ELR (cell line): ENCODE measurements at places on chromosomes 6 and 20.

DNA sequence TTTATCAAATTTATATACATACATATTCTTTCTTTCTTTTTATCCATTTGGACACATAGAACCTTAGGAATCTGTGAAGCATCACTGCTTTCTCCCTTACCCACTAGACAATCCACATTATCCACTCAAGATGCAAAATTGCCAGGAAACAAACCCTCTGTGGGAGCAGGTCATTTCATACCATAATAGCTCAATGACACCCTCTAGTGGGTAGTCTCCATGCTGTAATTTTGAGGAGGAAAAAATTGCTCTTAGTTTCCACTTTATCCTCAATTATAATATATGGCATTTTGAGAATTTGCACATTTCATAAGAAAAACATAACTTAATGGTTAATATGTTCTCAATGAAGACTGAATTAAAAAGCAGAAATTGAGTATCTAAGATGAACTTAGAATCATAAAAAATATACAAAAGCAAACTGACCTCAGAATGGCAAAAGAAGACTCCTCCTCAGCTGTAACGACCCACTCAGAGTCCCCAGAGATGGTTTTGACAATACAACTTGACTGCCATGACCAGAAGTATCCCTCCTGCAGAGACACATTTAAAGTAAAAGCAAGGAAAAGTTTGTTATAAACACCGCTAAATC is 164.1 kb downstream of the FRK start:
- DNase-seq, result peak; percentile 48

- peak; percentile 40 for DNase-seq
Measured at GRCh38 chr6:112269114-112269513, 14.7 kb upstream of the LAMA4 start.

DNA sequence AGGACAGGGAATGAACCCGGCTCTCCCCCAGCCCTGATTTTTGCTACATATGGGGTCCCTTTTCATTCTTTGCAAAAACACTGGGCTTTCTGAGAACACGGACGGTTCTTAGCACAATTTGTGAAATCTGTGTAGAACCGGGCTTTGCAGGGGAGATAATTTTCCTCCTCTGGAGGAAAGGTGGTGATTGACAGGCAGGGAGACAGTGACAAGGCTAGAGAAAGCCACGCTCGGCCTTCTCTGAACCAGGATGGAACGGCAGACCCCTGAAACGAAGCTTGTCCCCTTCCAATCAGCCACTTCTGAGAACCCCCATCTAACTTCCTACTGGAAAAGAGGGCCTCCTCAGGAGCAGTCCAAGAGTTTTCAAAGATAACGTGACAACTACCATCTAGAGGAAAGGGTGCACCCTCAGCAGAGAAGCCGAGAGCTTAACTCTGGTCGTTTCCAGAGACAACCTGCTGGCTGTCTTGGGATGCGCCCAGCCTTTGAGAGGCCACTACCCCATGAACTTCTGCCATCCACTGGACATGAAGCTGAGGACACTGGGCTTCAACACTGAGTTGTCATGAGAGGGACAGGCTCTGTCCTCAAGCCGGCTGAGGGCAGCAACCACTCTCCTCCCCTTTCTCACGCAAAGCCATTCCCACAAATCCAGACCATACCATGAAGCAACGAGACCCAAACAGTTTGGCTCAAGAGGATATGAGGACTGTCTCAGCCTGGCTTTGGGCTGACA is 28.8 kb upstream of the ZBP1 start:
- DNase-seq, result no peak

GRCh38 chr6:132902901-132903300 is 88.5 kb downstream of the RPS12 start:
- no peak for DNase-seq

DNA sequence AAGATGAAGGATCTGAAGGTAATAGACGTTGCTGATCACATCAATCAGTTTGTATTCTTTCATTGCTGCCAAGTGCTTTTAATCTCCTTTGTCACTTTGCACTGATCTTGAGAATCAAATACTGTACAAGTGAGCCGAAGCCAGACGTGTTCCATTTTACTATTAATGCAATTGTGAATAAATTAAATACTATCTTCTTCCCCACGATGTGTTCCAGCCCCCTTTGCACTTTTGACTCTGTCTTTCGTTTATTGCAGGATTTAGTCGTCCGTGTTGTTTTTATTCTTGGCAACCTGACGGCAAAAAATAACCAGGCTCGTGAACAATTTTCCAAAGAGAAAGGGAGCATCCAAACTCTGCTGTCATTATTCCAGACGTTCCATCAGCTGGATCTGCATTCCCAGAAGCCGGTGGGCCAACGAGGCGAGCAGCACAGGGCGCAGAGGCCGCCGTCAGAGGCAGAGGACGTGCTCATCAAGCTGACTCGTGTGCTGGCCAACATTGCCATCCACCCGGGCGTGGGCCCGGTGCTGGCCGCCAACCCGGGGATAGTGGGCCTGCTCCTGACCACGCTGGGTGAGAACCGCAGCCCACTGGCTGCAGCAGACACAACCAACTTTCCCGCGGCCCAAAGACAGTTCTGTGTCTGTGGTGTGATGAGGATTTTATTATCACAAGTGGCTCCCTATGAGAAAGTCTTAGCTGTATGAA is 104.7 kb downstream of the ARMC2 start:
- no peak for DNase-seq

DNA sequence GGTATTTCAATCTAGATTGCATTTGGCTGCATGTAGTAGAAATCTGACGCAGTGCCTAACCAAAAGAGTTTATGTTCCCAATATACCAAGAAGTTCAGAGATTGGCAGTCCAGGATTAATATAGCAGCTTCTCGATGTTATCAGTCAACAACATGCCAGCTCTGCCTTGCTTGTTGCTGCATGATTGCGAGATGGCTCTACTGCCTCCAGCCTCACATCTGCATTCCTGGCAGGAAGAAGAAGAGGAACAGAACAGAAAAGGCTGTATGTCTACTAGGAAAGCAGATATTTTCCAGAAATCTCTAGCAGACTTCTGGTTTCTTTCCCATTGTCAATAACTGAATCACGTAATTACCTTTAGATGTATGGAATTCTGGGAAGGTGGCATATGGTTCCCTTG is 60.8 kb downstream of the SLC35D3 start:
- DNase-seq, result no peak

GRCh38 chr20:300345-300990 is 3.1 kb downstream of the ZCCHC3 start:
- DNase-seq, result no peak

GRCh38 chr20:20174089-20174835 is 121.9 kb downstream of the CFAP61 start:
- DNase-seq, result peak; percentile 2

DNA sequence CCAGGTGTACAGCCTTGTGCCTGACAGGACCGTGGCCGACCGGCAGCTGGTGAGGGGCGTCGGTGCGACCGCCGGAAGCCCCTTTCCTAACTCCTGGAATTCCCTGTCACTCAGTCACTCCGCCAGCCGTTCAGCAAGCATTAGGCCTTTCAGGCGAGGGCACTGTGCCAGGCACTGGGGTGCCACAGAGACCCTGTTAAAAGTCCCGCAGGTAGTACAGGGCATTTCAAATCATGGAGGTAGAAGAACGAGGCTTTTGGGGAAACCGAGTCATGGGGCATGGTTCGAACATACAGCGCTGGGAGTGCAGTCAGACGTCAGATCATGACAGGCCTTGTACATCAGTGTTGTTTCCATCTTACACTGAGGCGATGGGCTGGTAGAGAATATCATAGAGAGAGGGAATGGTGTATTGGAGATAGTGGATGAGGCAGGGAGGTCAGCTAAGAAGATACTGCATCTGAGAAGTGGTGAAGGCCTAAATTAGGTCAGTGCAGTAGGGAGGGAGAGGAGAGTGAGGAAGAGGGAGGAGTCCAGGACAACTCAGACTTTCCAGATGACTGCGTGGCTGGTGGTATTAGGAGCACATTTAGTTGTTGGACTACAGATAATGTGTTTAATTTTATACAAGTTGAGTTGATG is 892 bp upstream of the DXO start:
- peak; percentile 52 for DNase-seq

DNA sequence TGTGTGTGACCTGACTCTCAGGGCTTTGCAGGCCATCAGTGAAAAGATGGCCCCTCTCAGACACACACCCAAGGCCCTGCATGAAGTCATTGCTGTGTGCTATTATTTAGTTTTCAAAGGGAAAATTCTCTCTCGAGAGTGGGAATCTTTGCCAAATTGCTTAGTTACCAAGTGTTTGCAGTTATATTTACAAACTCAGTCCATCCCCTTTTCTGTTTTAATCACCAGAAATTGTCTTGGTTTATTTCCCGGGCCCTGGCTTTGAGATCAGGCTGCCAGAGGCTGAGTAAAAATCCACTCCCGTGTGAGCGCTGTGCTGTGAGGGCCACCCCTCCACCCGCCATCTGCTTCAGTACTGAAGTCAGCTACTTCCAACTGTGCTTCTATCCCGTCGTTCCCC is 163.1 kb downstream of the SOD2 start:
- no peak for DNase-seq

DNA sequence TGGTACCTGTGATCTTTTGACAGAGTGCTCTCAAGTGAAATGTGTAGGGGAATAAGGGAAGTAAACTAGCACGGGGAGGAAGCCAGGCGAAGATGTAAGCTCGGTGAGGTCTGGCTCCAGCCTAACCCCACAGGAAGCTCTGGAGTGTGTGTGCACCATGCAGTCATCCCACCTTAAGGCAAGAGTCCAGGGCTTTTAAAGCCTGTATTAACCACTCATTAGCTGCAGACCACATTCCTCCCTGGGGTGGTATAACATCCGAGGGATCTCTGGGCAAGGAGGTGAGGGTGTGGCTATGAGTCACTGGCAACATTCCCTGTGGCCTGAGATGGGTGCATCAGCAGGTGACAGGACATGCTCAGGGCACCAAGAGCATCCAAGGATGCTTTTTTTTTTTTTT is 12.5 kb upstream of the RANBP9 start:
- peak; percentile 81 for DNase-seq

GRCh38 chr20:51386586-51386985 is 155.9 kb downstream of the NFATC2 start:
- DNase-seq, result no peak

DNA sequence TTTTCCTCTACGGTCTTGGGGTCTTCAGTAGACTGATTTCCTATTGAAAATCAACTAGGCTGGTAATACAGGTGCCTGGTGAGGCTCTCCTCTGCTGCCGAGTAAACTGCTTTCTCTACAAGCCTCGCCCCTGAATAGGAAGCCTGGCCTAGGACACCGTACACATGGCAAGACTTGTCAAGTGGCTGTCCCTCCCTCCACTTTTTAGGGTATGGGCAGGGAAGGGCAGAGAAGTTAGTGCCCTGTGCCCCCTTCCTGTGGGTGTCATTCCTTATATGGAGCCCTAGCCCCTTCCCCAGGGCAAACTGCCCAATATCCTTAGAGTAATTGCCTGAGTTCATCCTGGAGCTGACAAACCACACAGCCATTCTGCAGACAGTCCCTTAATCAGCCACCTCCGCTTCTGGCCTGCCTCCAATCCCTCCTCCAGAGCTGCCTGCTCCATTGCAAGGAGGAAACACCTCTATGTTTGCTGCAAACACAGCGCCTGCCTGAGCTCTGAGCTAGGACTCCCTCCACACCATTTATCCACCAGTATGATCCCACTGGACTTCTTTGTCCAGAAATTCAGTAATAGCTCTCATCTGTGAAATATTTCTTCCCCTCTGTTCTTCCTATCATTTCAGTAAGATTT is 93.1 kb downstream of the CHD6 start:
- DNase-seq, result peak; percentile 49

DNA sequence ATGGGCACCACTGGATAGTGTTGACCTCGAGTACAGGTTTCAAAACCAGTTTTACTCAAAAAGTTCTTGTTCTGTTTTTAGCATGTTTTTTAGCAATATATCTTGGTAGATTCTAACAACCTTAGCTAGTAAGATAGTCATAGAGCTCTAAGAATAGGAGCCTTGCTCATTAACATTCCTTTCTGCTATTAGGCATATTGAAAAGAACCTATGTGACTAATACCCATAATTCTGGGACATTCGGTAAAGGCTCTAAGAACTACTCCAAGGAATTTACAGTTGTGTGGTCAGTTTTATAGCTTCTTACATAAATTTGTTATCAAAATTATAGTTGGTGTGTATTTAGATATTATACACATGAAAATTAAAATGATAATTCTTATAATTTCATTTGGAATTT is 11.6 kb downstream of the SLC9A8 start:
- DNase-seq, result no peak

GRCh38 chr6:135128268-135128914 is 52.7 kb upstream of the MYB start:
- no peak for DNase-seq

- DNase-seq, result peak; percentile 62
Measured at GRCh38 chr20:60250251-60250650, 292.0 kb downstream of the CDH26 start.

DNA sequence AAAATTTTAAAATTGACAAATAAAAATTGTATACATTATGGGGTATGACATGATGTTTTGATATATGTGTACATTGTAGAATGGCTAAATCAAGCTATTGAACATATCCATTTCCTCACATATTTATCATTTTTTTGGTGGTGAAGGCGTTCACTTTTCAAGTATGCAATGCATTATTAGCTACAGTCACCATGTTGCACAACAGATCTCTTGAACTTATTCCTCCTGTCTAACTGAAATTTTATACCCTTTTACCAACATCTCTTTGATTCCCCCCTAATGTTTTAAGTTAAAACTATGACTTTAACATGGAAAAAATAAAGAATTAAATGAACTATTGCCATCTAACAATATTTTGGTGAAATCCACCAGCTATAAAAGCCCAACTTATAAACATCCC is 65.2 kb upstream of the UST start:
- DNase-seq, result no peak

GRCh38 chr20:57396984-57397692 is 5.9 kb downstream of the RBM38 start:
- no peak for DNase-seq

DNA sequence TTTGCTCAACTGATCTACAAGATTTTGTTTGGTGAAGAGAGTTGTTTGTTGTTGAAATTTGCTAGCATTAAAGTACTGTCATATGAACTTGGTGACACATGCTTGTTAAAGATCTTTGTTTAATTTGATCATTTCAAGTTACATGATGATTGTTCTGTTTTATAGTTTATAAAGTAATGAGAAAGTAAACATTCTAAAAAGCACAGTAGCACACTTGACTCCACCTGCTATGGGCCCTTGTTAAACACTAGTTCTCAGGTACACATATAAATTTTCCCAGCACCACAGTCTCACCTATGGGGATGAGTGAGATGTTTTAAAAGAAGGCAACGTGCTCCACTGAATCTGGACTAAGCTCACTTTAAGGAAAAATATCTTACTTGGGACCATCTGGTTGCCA is 14.1 kb downstream of the MCHR2 start:
- no peak for DNase-seq

DNA sequence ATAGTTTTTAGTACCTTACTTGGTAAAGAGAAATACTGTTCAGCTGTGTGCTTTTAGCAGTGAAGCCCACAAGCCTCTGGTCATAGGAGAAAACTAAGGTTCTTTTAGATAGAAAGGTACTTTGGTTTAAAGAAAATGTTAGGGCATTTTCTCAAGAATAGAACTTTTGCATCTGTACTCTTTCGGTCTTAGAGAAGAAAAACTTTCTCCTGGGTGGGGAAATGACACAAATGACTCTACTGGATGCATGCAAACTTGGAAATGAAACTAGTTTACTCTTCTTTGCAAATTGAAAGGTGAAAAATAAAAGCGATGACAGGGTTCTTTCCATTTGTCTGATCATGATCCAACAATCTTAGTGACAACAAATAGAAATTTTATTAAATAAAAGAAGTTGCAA is 2.1 kb upstream of the TMEM217 start:
- no peak for DNase-seq

GRCh38 chr6:24721461-24722215 is 2.7 kb upstream of the C6orf62 start:
- DNase-seq, result no peak

- DNase-seq, result no peak
Measured at GRCh38 chr6:67450641-67451040, 1184.4 kb upstream of the ADGRB3 start.
